T-helper 17 cell (primary cell): ENCODE measurements at places on chromosomes 2 and 18.

- DNase-seq, result no peak
These were observed 20.9 kb downstream of the ARMC9 start for GRCh38 chr2:231219289-231219688.

DNA sequence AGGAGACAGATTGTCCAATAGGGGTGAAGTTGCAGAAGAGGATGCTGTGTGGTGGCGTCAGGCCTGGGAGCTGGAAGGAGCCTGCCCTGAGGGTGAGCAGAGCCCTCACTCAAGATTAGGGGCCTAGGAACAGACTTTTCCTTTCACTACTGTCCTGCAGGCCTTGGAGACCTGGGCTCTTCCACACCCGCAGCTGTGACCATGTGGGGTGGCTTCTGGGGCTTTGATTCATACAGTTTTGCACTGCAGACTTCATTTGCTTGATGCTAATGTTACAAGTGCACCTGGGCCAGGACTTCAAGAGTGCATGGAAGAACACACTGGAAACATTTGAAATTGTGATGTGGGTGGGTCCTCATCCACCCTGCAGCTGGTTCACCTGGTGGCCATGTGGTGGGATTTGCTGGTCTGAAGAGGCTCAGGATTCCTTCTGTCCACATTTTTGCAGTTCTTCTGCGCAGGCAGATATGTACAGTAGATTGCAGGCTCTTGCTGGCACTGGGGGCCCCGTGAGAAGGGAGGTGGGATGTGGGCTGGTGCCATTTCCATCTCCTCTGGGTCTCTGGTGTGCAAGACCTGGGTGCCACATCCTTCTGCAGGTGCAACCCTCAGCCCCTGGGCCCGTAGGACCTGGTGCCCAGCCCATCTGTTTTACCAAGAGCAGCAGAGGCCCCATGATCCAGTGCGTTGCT, 9.9 kb downstream of the GLI2 start:
- DNase-seq, result no peak

- DNase-seq, result no peak
These were observed 47.8 kb downstream of the SLC9A4 start for GRCh38 chr2:102520801-102521200.

GRCh38 chr2:36492216-36492945, 105.6 kb downstream of the FEZ2 start:
- no peak for DNase-seq

GRCh38 chr18:6251084-6251483, 163.6 kb downstream of the L3MBTL4 start:
- no peak for DNase-seq

GRCh38 chr2:202147775-202148174, 74.7 kb downstream of the KIAA2012 start:
- no peak for DNase-seq

GRCh38 chr2:144490857-144491256, 29.1 kb downstream of the ZEB2 start:
- no peak for DNase-seq

- DNase-seq, result no peak
These were observed 5.4 kb downstream of the ARHGAP28 start for GRCh38 chr18:6734726-6735430.
